ENCODE measurements at places on chromosomes 4 and X.
A peak's percentile ranks its signal among the peaks of the same experiment; 100 is the strongest.

DNA sequence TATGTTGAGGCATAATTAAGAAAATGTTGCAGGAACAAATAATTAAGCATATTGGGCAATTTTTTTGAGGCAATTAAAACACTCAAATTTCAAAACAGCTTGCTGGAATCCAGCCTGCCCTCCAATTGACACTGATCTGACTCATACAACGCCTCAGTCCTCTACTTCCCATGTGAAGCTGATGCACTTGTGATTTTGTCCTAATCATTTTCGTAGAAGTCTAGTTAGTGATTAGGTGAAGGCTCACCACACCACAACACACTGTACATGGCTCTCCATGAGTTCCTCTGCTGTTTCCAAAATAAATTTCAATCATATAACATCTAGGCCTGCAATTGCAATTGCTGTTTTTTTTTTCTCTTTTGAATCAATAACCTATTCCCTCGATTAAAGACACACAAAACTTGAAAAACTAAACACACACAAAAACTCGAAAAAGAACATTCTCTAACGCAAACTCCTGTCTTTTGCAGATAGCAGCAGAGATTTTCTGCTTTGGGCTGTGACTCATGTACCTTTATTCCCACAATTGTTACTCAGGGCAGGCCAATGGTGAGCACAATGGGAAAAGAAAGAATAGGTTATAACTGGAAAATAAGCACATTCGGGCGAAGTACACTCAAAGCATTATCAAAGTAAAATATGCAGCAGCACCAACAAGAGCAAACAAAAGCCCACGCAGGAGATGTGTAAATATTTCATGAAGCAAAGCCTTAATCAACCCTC is 1.7 kb downstream of the GPRIN3 start:
- no peak for DNase-seq

GRCh38 chrX:103889216-103889615 is 57.2 kb upstream of the RAB9B start:
- DNase-seq, result no peak

GRCh38 chr4:98662626-98663225 is 4.3 kb upstream of the TSPAN5 start:
- DNase-seq, result peak; percentile 68

DNA sequence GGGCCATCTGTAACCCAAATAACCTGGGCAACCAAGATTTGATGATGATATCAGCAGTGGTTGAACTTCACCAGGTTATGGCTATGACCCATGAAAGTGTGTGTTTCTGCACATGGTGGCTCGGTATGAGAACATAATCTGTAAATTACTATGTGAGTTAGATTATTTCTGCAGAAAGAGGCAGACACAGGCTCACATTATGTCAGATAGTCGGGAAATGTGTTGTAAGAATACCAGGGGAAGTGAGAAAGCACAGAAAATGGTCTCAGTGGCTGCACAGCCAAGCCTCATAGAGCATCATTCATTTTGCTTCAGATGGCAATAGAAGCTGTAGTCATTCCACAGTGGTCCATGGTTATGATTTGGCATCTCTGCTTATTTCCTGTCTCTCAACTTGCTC is 63.0 kb upstream of the RBPJ start:
- DNase-seq, result no peak

- no peak for DNase-seq
These were observed 235.1 kb downstream of the LDB2 start for GRCh38 chr4:16663307-16663706.

All from Jurkat, Clone E6-1 (cell line).